Spinal cord (tissue), 10 donors: ENCODE measurements at places on chromosomes 6 and 20. TPM values are rescaled to one million over a fixed set of nuclear protein-coding genes. Genes with fewer than 3 reads are reported as not detected.

DNA sequence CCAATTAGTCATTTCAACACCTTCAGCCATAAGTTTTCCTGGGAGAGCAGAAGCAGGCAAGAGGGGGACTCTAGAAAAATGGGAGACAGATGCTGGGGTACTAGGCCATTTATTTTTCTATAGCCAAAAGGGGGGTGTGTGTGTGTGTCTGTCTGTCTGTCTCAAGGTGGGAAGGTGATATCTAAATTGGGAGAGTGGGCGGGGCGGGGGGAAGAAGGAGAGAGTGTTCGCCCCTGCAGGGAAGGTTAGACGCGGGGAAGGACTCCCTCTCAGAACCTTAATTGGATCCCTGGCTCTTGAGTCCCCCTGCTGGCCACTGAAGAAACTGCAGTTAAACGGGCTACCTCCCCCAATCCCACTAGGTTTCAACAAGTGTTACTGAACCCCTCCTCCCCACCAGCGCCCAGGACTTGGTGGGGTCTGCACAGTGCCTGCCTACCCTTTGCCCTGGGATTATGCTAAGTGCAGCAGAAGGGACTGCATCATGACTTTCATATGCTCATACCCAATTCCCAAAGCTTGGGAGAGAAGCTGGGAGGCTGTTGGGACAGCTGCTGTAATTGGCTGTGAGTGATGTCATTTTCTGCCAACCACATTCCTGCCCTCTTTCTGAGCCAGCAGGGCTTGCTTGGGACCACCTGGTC lies 45.8 kb downstream of the FOXP4 start:
- DNase-seq = peak; percentile 55

GRCh38 chr20:52275181-52275691 lies 83.7 kb upstream of the ZFP64 start:
- no peak for DNase-seq

GRCh38 chr6:15526212-15526701 lies 136.6 kb downstream of the DTNBP1 start:
- DNase-seq = no peak

DNA sequence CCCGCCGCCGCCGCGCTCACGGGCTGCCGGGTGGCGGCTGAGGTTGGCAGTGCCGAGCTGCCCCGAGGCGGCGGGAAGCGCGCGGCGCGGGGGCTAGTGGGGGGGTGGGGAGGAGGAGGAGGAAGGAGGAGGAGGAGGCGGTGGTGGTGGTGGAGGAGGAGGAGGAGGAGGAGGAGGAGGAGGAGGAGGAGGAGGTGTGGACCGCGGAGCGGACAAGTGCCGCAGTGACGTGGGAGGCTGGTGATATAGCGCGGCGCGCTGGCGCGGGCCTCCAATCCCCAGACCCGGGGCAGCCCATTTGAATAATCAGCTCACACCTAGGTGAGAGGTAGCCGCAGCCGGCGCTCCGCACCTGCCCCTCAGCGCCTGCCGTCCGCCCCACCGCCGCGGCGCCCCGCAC lies at the start of gene FOXA2:
TSS of gene FOXA2 (minus strand) at position 51 of the 400 bp plus-strand sequence. CDS start 294 bp downstream, outside the sequence.
- no peak for DNase-seq

- no peak for DNase-seq
Observed at GRCh38 chr6:109834131-109834530, 143.0 kb downstream of the FIG4 start.

GRCh38 chr20:6482486-6482885 lies 285.0 kb upstream of the BMP2 start:
- DNase-seq = no peak

- no peak for DNase-seq
Observed at GRCh38 chr6:112216662-112217551, 37.5 kb downstream of the LAMA4 start.

DNA sequence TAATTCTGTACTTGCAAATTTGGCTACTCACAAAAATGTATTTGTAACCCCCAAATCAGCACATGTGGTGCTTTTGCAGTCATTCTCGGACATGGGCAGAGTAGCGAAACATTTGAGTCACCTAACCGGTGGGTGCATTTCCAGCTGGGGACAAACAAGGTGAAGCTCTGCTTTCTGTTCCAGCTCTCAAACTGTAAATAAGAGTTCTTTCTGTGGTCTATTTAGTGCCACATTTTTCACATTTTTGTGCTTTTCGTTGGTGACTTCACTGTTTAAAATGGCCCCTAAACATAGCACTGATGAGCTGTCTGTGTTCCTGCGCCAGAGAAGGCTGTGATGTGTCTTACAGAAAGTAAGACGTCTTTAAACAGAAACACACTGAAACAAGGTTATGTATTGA lies 244.5 kb downstream of the CDC5L start:
- DNase-seq = no peak

GRCh38 chr6:38637756-38638155 lies 2.0 kb downstream of the BTBD9 start:
- DNase-seq = no peak

DNA sequence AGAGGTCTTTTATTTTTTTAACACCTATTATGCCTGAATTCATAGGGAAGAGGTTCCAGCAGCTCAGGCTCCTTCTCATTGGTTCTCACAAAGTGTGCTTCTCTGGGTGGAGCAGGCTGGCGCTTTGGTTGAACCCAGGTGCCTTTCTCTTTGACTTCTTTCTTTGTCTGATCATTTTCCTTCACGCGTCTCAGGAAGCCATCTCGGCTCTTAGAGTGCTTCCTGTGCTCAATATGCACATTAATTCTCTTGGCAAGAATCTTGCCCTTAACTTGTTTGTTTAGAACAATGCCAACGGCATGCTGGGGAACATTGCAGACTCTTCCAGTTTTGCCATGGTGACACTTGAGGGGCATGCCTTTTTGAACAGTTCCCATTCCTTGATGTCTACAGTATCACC lies 44.2 kb upstream of the RNF24 start:
- no peak for DNase-seq

DNA sequence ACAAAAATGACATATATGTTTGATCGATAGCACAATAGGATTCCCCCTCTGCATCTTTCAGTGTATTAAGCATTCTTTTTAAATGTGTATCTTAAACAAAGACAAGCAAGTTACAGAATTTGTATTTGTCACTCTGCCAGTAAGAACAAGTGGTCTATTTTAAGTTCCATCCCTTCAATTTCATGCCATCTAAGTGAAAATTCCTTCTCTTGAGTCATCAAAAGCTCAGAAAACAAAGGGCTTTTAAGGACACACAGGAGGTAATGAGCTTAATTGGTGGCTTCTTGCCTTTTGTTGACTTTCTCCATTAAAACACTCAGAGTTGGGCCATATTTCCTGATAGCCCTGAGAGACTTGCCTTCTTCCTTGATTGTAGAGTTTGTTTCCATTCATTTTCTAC lies 547.8 kb downstream of the TENT5A start:
- DNase-seq = no peak

DNA sequence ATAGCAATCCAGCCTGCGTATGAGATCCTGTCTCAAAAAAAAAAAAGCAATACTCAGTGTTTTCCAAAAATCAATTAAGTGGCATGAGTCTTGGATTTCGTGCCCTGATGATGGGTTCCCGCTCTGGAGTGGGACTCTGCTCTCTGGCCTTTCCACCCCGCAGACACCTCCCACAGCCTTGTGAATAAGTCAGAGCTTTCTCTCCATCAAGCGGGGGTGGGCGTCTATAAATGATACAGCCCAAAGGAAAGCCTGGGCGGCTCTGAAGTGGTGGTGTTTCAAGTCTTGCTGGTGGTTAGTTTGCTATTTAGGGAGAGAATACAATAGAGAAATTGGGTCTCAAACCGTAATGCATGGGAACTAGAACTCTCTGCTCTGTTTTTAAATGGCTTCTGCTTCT lies 52.5 kb upstream of the TAGAP start:
- no peak for DNase-seq

DNA sequence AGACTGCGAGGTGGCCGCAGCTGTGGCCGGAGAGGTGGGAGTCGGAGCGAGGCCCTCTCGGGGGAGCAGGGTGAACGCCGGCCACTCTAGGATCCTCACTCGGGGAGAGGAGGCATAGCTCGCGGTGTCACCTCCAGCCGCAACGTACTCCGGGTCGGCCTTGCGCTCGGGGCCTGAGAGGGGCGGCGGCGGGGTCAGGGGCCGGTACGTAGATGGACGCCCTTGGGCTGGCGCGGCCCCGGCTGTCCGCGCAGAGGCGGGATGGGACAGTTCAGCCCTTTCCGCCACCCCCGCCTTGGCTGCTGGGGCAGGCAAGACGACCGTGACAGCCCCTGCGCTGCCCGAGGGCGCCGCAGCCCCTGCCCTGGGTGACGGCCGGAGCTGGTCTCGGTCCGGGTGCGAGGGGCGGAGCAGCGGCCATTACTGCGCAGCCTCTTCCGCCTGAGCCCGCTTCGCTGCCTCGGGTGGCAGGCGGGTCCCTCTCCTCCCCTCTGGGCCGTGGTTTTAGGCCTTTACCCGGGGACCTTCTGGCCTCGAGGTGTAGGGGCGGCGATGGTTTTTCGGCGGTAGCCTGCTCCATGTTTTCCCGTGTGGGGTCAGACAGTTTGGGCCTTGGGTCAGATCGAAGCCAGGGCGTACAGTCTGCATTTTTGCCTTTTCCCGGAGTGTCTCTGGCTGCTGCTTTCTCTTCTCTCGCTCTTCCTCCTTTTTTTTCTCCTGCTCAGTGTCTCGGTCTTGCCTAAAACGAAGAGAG lies 405 bp downstream of the RNF146 start:
- peak; percentile 31 for DNase-seq

GRCh38 chr6:110137924-110138887 lies 41.3 kb downstream of the WASF1 start:
- no peak for DNase-seq

DNA sequence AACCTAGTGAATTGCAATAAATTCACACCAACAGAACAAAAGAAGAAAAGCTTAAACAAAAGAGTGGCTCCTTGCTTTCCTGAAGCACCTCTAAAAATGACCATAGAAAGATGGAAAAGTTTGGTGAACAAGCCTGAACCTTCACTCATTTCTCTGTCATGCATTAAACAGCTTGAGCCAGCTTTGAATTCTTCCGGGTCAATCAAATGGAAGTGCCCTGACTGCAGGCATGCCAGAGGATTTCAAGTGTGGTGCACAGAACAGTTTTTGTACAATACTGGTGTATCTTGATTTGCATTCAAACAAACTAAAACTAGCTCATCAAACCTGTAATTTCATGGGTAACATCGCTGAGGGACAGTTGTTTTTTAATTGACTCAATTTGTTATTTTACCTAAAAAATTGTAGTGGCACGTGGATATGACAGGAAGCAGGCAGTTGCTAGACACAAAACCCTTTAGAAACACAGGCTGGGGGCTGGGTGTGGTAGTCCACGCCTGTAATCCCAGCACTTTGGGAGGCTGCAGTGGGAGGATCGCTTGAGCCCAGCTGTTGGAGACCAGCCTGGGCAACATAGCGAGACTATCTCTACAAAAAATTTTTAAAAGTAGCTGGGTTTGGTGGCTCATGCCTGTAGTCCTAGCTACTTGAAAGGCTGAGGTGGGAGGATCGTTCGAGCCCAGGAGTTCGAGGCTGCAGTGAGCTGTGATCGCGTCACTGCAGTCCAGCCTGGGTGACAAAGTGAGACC lies 9.1 kb downstream of the CASS4 start:
- no peak for DNase-seq

GRCh38 chr6:138211048-138211581 lies 7.2 kb downstream of the PBOV1 start:
- DNase-seq = no peak

RAB22A gene
- 21.6 TPM for total RNA-seq

TEAD3 gene
- total RNA-seq = 6.4 TPM

SLC22A7 gene
- 0.20 TPM for total RNA-seq

KIAA1755 gene
- 51.5 TPM for total RNA-seq

PACSIN1 gene
- total RNA-seq = 5.8 TPM
